Natural killer cell (primary cell): ENCODE measurements at places on chromosomes 11 and 22. TPM values are rescaled to one million over a fixed set of nuclear protein-coding genes. Genes with fewer than 3 reads are reported as not detected.

DNA sequence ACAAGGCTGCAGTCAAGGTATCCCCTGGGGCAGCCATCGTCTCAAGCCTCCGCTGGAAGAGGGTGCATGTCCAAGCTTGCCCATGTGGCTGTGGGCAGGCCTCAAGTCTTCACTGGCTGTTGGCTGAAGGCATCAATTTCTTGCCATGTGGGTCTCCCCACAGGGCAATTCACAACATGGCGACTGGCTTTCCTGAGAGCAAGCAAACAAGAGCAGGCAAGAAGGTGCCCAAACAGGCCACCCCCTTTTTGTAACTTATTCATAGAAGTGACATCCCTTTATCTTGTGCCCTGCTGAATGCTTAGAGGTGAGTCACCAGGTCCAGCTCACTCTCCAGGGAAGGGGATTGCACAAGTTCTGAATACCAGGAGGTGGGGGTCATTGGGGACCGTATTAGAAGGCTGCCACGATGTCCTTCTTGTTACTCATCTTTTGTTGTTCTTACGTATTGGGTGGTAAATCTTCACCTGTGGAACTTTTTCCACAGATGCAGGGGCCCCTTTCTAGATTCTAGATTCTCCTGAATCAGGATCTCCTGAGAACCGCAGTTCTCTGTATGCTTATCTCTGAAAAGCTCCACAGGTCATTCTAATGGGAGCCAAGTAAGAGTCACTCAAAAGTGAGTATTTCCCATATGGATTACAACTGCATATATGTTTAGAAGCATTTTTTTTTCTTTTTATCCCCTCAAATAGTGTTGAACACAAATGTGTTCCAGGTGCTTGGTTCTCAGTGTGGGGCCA, 44.2 kb upstream of the MICAL2 start:
- DNase-seq: no peak

- DNase-seq: no peak
Measured at GRCh38 chr22:46964773-46965550, 202.5 kb downstream of the TBC1D22A start.

- no peak for DNase-seq
Measured at GRCh38 chr22:35218079-35218478, 39.2 kb upstream of the HMGXB4 start.

DNA sequence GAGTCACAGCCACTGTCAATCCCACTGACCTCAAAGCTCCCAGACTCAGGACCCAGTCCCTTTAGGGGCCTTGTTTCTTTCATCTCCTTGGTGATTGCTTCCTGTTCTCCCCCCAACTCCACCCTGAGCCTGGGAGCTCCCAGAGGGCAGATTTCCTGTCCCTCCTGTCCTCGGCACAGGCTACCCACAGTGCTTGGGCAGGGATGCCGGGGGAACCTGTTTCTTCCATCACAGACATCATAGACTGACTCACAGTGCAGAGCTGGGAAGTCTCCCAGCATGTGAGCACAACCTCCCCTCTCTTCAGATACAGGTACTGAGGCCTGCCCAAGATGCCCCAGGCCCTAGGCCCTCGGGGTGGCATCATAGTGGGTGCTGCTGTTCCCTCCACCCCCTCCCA, 16.6 kb downstream of the TRIM29 start:
- no peak for DNase-seq

- no peak for DNase-seq
Measured at GRCh38 chr22:25702571-25703167, 39.3 kb upstream of the MYO18B start.

EHF gene
- not detected for total RNA-seq

GRCh38 chr11:60863550-60864521, 3.5 kb upstream of the ZP1 start:
- DNase-seq: no peak

DNA sequence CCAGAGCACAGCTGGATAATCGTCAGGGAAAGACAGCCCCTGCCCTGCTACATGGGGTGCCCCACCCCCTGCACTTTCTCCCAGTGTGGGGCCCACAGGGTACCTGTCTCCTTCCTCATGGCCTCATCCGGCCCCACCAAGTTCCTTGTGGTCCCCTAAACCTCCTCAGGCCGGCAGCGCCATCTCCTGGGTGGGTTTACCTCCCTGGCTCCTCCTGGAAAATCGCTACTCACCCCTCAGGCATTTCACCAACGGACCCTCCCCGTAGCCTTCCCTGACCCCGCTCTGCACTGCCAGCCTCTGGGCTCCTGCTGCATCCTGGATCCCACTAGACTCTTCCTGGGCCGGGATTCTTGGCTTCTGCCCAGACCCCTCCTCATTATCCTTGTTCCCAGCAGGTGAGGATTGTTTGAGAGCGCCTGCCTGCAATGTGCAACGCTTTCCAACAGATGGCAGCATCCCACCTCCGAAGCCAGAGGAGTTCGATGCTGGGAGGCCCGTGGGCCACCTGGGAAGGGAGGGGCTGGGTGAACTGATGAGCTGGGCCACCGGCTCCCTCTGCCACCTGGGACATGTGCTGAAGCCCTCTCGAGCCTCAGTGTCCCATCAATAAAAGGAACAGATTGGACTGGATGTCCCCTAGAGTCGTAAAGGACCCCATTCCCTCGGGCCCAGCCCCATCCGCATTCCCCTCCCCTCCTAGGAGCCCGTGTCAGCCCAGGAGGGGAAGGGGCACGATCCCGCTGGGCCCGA, 44.2 kb upstream of the TTLL12 start:
- DNase-seq: peak; percentile 70
